Stimulated activated CD8-positive, alpha-beta memory T cell treated with anti-CD3 and anti-CD28 coated beads, Interleukin-7, amount 100 ng/mL, for 4 hours (primary cell): ENCODE measurements at places on chromosomes 2 and 18.

- no peak for DNase-seq
These were observed 100.4 kb upstream of the SMAD2 start for GRCh38 chr18:48030616-48031480.

DNA sequence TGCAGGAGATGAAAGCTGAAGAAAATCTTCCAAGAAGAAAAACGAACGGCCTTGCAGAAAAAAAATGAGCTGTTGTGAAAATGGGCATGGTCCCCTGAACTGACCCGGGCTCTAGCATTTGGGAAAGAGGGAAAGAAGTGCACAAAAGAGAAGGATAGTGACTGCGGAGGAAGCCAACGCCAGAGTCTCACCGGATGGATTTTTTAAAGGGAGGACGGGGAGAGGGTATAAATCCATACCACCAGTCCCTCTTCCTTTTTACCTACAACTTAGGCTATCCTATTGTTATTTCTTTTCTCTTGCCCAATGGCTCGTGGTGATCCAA lies 601 bp downstream of the WDR35 start:
- no peak for DNase-seq

DNA sequence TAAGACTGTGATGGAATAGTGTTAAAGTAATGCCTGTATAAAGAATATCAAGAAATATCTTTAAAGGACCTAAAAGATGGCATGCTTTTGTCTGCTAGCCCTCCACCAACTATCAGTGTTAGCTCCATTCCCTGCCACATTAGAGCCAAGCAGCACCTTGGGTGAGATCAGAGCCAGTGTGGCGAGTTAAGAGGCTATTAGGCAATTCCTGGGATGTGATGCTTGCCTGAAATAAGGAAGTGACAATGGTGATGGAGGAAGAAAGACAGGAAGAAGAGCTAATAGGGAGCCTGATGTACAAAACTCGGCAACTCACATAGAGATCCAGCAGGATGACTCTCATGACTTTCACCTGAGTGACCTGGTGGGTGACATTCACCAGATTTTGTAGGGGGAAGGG lies 143.5 kb downstream of the ZEB2 start:
- no peak for DNase-seq

- no peak for DNase-seq
These were observed 441.4 kb downstream of the SLC4A3 start for GRCh38 chr2:220068846-220069245.

- DNase-seq, result no peak
These were observed 77.0 kb downstream of the ANTXR1 start for GRCh38 chr2:69089998-69090397.

DNA sequence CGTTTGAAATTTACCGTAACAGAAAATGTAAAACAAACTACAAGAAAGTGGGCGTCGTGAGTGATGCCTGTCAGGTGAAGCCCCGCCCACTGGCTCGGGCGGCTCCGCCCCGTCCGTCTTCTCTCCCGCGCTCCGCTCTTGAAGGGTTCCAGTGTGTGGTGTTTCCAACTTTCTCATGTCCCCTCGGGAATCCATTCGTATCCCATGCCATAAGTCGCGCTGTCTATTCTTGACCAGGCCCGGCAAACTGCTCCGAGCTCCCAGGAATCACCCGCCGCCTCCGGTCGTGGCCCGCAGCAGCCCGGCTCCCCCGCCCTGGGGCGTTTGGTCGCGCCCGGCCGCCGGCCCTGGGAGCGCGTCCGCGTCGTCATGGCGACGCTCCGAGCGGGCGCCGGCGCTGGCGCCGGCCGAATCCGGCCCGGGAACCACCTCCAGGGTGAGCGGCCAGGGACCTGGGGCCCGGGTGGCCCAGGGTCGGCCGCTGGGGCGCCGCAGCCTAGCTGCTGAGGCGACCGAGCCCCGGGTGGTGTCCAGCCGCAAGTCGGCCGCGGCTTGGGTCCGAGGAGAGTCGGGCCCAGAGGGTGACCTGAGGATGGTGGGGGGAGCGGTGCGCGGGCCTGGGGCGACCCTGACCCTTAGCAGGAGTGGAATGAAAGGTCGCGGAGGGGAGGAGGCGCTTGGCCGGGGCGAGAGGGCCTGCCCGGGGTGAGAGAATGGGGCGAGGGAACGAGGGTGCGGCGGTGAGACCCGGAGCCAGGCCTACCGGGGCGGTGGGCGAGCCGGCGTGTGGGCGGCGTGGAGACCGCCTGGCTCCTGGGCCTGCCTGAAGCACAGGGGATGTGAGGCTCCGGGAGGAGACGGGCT lies at the start of gene CFAP221:
CFAP221 (plus strand) TSS at position 375 of the 864 bp plus-strand sequence. CDS start 1,683 bp downstream, outside the sequence.
- no peak for DNase-seq

- no peak for DNase-seq
These were observed 14.1 kb downstream of the LCT start for GRCh38 chr2:135822855-135823254.

DNA sequence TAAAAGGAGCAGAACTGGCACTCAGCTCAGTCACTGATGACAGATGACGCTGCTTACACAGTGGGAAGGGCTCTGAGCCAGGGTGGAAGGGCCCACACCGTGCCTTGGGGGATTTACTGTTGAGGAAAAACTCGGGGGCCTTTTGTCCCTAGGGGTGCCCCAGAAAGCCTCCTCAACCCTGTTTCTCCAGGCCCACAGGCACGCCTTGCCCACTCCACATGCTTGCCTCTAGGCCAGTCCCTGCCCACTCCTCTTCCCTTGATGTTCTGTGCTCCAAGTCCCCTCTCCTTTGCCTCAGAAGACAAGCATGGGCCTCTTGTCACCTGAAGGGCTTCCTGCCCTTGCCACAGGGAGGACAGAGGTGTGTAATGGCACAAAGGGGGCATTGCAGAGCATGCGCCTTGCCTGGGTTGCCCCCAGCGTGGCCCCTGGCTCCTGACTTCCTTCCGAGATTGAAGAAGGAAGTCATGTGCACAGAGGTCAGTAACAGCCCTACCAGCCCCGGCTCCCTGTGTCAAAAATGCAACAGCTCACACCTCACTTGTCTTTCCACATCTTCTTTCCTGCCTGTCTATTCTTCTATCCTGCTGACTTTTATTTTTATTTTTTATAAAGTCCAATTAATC lies 65.1 kb downstream of the LIPG start:
- DNase-seq, result no peak

GRCh38 chr2:228503731-228504130 lies 322.2 kb upstream of the SPHKAP start:
- DNase-seq, result no peak

DNA sequence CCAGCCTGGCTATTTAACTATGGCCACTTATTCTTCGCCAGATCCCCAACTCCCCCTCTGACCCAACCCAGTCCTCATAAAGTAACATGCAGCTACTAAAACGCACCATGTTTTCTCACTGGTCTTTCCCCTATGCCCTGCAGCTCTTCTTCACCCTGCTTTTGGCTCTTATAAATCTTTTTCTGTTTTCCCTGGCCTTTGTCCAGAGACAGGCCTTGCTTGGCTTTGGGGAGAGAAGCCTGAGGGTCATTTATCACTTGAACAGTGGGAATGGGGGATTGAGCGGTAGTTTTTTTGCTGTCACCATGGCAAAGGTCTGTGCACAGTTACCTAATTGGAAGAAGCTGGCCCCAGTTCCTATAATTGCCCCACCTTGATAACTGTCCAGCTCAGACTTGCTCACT lies 202.9 kb upstream of the NT5C1B start:
- no peak for DNase-seq

- no peak for DNase-seq
These were observed 60.7 kb upstream of the HDAC4 start for GRCh38 chr2:239461291-239462190.
